NCI-H345 (cell line): ENCODE measurements at places on chromosomes 12 and 14.
A peak's percentile ranks its signal among the peaks of the same experiment; 100 is the strongest.

DNA sequence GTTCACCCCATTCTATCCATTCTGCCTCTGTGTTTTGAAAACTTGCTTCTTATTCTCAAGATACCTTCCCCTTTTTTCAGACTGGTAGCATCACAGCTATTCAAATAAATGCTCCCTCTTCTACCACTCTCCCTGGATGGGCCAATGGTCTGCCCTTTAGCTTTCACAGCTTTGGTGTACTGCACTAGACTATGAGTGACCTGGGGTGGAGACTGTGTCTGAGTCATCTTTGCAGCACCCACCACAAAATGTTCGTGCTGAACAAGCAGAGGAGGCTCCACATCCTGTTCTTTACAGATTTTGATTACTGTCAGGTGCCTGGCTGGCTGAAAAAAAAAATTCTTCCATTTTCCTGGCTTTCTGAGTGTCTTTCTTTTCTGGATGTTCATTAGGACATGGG lies 1104.1 kb upstream of the TMEM132C start:
- DNase-seq: no peak

DNA sequence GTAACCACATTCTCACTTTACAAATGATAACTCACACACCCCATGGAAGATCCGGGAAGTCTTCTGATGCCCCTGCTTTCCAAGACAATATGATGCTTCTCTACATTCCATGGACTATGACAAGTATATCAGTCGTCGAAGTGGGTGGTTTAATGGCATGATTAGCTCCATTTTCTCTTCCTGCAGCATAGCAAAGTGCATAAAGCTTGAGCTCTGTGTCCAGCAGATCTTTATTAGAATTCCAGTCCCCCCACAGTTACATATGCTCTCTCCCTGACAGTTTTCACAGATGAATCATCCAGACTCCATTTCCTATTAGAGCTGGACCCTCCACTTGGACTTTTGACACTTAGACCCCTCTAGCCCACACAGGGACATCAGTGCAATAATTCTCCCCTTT lies 174.9 kb downstream of the BCAT1 start:
- DNase-seq: no peak

DNA sequence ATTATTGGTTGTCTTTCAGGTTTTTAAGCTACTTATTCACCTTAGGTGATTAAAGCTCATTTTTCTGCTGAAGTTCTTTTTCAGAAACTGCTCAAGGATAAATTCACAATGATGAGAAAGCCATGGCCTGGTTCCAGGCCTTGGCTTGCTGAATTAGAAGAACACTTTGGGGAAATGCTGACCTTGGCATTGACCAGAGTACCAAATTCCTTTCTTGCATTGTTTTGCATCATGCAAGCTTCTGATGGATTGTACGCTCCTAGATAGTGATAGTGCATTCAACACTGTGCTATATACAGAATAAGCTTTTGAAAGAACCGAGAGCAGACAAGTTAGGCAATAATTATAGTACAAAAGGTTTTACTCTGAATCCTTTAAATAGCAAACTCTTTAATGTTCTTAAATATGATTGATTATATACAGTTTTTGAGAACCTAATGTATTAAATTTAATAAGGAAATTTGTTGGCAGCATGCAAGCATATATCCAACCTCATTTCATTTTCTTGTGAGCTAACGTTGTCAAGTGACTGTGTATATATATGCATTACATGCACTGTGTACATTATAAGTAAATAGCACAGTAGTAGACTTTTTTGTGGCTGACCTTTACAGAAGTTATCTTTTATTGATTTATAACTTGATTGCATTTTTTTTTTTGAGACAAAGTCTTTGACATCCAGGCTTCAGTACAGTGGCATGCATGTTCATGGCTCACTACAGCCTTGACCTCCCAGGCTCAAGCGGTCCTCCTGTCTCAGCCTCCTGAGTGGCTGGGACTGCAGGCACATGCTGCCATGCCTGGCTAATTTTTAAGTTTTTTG lies 99.2 kb downstream of the DIP2B start:
- DNase-seq: no peak

- DNase-seq: peak; percentile 63
Measured at GRCh38 chr12:117583677-117584225, 222.3 kb upstream of the NOS1 start.

DNA sequence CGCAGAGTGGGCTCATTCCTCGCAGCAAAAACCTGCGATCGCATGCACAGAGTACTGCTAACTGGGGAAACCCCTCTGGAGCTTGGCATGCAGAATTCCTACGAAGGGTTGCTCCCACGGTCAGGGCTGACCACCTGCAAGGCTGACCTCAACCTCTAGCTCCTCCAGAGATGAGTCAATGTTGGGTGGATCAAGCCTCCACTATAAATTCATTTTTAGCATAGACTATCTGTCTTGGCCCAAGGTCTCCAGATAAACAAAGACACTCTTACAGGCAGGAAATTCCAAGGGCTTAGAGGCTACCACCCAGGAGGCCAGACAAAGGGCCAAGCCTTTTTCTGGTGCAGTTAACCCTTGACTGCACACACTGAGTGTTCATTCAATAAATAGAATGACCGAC lies 296.5 kb downstream of the TMEM132D start:
- no peak for DNase-seq

DNA sequence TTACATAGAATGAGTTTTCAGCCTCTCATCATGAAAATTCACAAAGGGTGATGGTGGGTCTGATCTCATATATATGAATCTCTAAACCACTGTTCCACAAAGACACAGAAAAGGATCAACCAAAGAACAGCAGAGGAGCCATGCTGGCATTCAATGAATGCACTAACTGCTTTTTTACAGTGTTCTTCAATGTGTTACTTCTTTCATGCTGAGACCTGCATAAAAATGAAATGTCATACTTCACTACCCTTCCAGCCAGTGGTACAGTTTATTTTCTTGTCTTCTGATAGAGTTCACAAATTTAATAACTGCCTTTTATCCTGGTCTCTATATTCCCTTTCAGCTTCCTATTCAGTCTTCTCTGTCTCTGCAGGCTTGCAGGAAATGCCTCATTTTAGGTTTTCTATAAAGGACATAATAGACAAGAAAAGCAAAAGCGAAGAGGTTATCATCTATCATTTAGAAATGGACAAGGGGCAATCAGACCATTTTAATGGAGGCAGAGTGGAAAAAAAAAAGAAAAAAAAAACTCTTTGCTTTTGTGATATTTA lies 836.7 kb upstream of the FOXG1 start:
- no peak for DNase-seq

DNA sequence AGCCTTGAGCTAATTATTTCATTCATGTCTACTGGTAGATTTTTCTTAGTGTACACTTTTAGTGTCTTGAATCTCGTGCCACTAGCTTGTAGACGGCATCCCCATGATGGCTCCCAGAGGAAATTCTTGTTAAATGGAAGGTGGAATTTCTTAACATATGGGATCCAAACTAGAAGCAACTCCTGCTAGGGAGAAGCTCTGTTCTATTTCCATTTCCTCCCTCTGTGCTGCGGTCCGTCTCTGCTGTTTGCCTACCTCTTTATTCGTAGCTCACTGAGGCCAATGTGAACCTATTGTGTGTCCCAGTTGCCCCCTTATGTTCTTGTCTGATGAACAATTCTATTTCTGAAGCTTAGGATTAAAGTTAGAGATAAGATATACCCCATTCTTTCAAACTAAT lies 588 bp downstream of the PIK3C2G start:
- no peak for DNase-seq

- DNase-seq: no peak
Measured at GRCh38 chr12:87155621-87156020, 873.6 kb downstream of the C12orf50 start.

- no peak for DNase-seq
Measured at GRCh38 chr14:88392609-88393008, 7.2 kb downstream of the SPATA7 start.

DNA sequence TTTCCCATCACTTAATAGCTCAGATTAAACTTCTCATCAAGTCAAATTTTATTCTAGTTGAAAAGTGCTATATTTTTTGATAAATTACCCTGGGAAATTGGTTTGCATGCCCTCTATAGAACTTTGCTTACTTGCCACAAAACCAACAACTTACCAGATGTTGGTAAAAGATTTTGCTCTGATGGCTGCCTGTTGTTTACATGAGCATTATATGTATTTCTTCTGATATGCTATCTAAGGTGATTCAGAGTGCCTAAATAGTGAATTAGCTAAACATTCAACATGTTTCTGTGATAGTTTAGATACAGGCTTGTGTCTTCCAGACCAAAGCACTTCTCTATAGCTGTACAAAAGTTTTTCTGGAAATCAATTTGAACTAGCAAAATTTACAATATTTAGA lies 51.0 kb downstream of the PPM1A start:
- no peak for DNase-seq
